HL-60 (cell line): ENCODE measurements at places on chromosomes 2 and 18.

DNA sequence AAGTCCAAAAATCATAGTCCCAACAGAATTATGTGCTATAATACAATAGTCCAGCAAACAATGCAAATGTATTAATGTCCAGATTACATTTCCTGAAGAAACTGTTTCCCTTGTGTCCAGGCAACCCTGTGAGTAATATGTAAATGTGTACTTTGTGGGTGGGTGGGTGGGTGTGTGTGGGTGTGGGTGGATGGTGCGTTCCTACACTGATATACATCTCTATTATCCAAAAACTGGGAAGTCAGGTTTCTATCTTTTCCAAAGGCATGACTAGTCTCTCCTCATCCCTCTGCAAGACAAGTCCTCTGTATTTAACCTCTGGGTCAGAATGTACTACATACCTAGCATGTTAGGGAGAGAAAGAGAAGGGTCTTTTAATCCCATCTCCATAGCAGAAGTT lies 71.6 kb downstream of the LNPK start:
- DNase-seq: no peak

DNA sequence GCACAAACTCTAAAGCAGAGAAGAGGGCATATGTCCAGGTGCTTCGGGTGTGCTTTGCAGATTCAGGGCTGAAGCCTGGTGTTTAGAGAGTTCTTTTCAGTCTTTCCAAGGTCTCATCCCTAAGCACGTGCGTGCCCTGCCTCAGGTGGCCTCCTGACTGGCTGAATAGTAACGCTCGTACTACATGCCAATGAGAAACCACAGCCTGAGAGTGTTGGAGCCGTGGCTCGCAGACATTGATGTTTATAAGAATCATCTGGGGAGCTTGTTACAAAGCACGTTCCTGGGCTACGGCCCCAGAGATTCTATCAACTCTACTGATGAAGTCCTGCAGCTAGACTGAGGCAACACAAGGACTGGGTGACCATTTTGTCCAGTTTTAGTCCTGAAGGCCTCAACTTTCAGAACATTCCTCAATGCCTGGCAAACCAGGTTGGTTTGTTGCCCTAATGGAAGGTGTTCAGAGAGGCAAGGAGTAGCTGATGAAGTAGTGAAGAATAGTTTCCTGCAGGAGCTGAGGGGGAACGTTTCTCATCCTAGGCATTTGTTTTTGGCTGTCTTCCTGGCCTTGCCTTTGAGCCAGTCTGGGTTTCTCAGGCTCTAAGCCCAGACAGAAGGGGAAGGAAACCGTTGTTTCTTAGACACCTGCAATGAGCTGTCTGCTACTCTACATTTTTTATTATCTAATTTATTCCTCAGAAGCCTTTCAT lies 31.5 kb upstream of the HAAO start:
- no peak for DNase-seq

GRCh38 chr2:197453914-197454398 lies 604 bp downstream of the COQ10B start:
- no peak for DNase-seq

- DNase-seq: no peak
These were observed 18.2 kb downstream of the RBM43 start for GRCh38 chr2:151243468-151243867.

GRCh38 chr2:71536226-71536671 lies 82.9 kb downstream of the DYSF start:
- no peak for DNase-seq

GRCh38 chr2:230202430-230203109 lies 17.2 kb downstream of the SP110 start:
- DNase-seq: peak; percentile 83

- DNase-seq: no peak
These were observed 18.0 kb upstream of the AP1S3 start for GRCh38 chr2:223855426-223855825.
